Epithelial cell of proximal tubule (primary cell): ENCODE measurements at places on chromosomes 2 and 18.
A peak's percentile ranks its signal among the peaks of the same experiment; 100 is the strongest.

GRCh38 chr2:54942373-54942772 is 107.9 kb downstream of the RTN4 start:
- DNase-seq = no peak

GRCh38 chr2:34104601-34105000 is 505.5 kb upstream of the FAM98A start:
- peak; percentile 80 for DNase-seq

- DNase-seq = no peak
These were observed 76.5 kb upstream of the RAB6C start for GRCh38 chr2:129902731-129903585.

DNA sequence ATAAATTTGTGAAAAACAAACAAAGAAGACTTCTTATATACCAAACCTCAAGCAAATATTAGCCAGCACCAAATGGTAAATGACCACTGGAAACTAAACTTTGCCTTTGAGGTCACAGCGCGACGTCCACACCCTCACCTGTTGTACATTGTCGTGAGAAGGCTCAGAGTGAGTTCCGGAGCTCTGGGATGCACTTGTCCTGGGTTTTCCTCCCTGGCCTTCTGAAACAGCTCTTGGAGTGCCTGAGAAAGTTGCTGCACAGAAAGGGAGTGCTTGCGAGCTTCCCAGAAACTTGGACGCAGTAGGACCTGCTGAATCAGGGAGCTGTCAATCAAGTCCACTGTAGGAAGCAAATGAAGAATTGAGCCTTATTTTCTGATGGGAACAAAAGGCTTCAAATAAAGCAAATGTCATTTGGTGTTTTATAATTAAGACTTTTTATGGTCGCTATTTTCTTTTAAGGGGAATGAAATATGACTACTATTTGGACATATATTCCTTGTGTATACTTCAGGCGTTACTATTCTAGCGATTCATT is 11.0 kb downstream of the DYTN start:
- DNase-seq = no peak

- no peak for DNase-seq
These were observed 1192.5 kb upstream of the ACVR2A start for GRCh38 chr2:146652311-146652710.

GRCh38 chr2:142742371-142743214 is 134.9 kb upstream of the KYNU start:
- DNase-seq = peak; percentile 77

GRCh38 chr2:113806217-113806913 is 49.9 kb upstream of the SLC35F5 start:
- DNase-seq = no peak

GRCh38 chr18:13611601-13612195 is 114.7 kb downstream of the FAM210A start:
- DNase-seq = no peak

DNA sequence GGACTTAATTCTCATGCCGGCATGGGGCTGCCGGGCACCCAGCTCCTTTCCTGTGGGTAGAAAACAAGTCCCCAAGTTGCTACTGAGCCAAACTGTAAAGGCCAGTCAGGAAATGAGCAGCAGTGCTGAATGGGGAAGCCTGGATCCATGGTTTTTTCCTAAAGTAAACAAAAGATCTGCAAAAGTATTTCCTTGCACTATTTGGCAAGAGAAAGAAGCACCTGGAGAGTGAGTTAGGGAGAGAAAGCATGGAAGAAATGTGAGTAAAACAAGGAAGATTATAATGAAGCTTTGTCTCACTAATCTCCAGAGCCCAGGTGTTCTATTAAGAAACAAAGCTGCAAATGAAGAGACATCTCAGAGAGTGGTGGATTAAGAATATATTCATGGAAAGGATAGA is 117.6 kb downstream of the METTL8 start:
- DNase-seq = no peak

DNA sequence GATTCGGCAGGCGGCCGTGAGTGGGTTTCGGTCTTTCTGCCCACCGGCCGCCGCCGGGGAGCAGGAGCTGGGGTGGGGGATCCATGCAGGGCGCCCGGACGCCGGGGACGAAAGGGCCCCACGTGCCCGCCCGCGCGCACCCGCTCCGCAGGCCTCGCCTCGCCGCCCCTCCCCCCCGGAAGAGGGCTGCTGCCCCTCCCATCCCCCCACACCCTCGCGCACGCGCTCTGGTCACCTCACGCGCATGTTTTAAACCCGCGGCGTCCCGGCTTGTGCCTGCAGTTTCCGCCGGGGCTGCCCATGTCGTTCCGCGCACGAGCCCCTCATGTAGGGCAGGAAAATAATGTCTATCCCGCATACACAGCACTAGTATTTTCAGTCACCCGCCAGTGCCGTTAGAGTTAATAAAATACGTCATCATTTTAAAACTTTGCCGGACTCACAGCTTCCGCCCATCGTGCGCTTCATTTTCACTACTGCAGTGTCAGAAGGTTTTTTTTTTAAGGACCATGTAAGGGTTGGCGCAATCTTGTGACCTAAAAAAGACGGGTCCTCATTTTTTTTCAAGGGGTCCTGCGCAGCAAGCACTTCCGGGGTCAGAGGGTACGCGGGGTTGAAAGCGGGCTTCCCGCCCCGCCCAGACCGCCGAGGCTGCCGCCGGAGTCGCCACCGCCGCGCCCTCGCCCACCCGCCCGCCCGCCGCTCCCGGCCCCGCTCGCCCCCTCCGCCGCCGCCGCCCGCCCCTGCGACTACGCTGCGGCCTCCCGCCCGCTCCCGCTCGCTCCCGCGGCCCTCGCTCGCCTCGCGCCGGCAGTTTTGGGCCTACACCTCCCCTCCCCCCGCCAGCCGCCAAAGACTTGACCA is at the start of gene PCBP1:
Gene PCBP1 (plus strand): TSS at position 640 of the 864 bp plus-strand sequence. CDS start 267 bp downstream, outside the sequence.
- DNase-seq = no peak

- DNase-seq = no peak
These were observed 119.2 kb downstream of the PRKRA start for GRCh38 chr2:178331474-178332432.

- DNase-seq = no peak
These were observed 77.7 kb downstream of the TRIM43 start for GRCh38 chr2:95669441-95669991.

DNA sequence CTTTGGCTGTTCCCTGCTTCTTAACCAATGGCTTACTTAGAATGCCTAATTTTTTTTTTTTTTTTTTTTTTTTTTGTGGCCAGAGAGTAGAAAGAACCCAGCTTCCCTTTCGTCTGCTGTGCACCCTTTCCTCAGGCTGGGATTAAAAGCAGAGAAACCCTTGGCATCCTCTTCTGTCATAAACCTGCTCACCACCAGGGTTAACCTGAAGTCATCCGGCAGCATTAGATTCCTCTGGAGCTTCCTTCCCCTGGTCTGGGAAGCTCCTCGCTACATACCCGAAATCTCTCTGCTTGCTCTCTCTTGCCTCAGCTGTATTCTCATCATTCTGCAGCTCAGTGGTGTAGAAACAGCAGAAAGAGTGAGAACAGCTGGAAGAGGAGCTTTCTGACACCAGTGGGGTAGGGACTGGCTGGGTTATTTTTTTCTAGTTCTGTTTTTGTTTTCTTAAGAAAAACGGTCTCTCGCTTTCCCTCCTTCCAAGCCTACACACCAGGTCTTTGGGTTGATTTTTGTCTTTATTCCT is 339.0 kb upstream of the MEIS1 start:
- DNase-seq = no peak

GRCh38 chr2:128841803-128842202 is 523.1 kb upstream of the HS6ST1 start:
- no peak for DNase-seq

- no peak for DNase-seq
These were observed 5.2 kb downstream of the ZFP36L2 start for GRCh38 chr2:43221124-43221762.

- DNase-seq = no peak
These were observed 40.1 kb upstream of the GBX2 start for GRCh38 chr2:236208019-236208926.

DNA sequence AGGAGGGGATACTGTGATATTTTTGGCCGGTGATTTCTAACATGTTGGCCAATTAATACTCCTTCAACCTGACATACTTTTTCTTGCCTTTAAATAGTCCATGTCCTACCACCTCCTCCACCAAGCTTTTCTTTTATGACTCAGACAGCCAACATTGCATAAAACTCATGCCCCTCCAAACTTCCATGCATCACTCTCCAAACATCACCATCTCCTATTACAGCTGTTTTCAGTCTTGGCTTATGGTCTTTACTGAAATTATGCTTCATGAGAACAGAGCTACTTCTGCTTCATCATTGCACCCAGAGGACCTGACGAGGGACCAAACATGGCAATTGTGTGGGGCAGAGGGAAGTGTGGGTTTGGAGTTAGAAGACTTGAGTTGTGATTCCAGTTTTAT is 305.4 kb downstream of the LPIN1 start:
- no peak for DNase-seq

DNA sequence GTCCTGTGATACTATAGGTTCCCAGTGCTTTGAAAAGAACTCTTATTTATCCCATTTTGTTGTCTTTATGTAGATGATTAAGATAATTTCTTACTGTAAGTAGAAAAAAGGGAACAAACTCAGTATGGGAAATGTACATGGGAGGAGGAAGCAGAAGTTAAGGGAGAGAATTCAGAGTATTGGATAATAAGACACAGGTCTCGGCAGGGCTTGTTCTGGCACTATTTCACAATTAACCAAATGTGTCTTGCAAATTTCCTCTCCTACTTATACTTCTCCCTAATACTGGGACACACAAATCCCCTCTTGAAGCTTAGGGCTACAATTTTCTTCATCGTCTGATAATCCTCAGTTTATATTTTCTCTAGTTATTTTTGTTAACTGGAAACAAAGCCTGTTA is 744.0 kb downstream of the ADCYAP1 start:
- DNase-seq = no peak

- DNase-seq = no peak
These were observed 21.0 kb downstream of the SEMA4F start for GRCh38 chr2:74675090-74675489.

DNA sequence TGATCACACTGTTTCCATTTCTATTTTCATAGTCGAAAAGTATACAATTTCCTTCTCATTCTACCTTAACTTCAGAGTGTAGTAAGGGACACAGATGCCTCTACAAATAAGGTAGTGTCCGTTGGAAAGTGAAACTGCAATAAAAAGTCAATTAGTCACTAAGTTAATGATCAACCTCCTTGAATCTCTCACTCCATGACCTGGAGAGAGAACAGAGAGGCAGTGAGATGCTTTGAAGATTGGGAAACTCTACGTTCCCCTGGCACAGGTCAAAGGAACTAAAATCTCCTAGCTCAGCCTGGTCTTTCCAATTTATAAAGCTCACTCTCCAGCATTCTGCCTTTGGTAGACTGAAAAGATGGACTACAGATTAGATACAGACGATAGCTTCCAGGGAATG is 153.8 kb upstream of the ACAA2 start:
- DNase-seq = peak; percentile 88

DNA sequence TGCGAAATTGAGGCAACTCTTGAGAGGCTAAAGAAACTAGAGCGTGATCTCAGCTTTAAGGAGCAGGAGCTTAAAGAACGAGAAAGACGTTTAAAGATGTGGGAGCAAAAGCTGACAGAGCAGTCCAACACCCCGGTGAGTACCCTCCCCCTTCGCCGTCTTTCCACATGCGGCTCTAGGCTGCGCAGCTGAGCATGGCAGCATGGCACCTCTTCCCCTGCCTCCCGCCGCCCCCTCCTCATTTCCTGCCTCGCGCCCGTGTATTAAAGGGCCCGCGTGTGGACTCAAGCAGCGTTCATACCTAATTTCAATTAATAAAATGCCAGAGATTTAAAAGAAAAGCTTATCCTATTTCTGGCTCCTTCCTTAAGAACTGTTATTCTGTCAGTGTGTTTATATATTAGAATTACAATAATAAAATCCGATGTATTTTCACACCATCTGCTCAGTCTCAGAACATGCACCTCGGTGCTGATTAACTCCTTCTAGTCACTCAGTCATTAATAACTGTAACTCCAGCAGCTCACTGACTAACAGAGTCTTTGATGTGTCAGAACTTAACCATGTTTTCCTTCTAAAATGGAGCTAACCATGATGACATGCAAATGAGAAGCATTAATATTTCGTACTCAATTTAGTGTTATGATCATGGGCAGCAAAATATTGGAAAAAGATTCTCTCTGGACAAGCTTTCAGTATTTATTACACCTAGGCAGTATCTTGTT is 137.4 kb upstream of the CDCA7 start:
- peak; percentile 18 for DNase-seq

GRCh38 chr18:12886498-12887126 is 2.6 kb upstream of the PTPN2 start:
- DNase-seq = no peak

DNA sequence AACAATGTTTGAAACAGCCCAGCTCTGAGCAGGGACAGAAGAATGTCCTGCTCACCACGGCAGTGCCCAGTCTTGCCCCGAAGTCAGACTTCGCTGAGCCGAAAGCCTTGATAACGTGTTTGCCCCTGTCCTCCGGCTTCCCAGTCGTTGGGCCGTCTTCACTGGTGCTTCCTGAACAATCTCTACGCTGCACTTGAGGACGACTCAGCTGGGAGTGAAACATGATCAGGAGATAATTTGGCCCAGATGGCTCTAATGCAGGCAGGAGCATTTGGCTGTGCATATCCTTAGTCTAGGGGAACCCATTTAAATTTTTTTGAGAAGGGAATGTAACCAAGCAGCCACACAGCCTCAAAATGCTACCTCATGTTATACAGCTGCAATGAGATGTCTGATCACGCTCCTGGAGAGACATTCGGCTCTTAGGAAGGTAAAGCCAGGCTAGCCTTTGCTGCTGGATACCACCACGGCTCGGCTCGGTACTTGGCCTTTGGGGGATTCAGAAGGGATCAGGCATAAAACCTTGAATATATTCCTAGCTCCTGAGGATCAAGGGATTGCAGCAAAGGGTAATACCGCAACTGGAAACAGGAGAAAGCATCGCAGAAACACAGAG is 43.6 kb downstream of the FECH start:
- DNase-seq = no peak

GRCh38 chr18:54163453-54163852 is 61.0 kb downstream of the MBD2 start:
- no peak for DNase-seq

GRCh38 chr18:44791520-44791919 is 110.8 kb downstream of the SETBP1 start:
- DNase-seq = no peak

DNA sequence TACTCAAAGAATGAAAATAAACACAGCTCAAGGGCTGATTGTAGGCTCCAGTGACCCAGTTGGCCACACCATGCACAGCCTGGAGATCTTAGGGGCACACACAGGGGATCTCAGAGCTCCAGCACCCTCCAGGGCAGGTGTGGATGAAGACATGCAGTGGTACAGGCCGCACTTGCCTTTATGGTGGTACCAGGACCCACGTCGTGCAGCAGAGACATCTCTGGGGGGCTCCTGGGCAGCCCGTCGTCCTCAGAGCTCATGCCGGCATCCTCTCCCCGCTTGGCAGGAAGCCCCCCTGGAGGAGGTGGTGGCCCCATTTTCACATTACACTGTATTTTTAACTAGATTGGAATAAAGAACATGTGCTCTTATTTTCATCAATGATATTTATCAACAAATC is 101.2 kb upstream of the MGAT4A start:
- no peak for DNase-seq
